ENCODE measurements at places on chromosomes 5 and 9. TPM values are rescaled to one million over a fixed set of nuclear protein-coding genes. Genes with fewer than 3 reads are reported as not detected.

- no peak for DNase-seq
Observed at GRCh38 chr5:148425808-148426207, 42.0 kb downstream of the FBXO38 start.

- no peak for DNase-seq
Observed at GRCh38 chr5:80754900-80755299, 100.1 kb upstream of the DHFR start.

GRCh38 chr5:4868140-4868735, 271.9 kb upstream of the ADAMTS16 start:
- no peak for DNase-seq

- no peak for DNase-seq
Observed at GRCh38 chr9:35688558-35689541, 875 bp downstream of the TPM2 start.

EMB gene
- 49.1 TPM for total RNA-seq

LHX6 gene
- 20.9 TPM for total RNA-seq

TMEM252 gene
- total RNA-seq = not detected
